CD4-positive, alpha-beta memory T cell (primary cell): ENCODE measurements at places on chromosomes 7 and 10.

DNA sequence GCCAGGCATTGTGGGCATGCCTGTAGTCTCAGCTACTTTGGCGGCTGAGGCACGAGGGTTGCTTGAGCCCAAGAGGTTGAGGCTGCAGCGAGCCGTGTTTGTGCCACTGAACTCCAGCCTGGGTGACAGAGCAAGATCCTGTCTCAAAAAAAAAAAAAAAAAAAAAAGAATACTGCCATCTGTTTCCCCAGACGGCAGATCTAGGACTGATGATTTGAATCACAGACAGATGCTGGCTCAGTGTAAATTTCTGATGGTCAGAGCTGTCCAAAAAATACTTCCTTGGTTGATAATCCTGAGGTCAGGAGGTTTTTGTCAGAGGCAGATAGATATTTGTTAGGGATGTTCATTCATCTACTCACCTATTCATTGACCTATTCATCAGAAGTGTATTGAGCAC is 130.7 kb downstream of the REEP3 start:
- no peak for DNase-seq

- DNase-seq: no peak
These were observed 35.9 kb downstream of the BLNK start for GRCh38 chr10:96235326-96236089.

- no peak for DNase-seq
These were observed 134.8 kb downstream of the PHTF2 start for GRCh38 chr7:77933394-77933793.

- DNase-seq: no peak
These were observed 994.9 kb downstream of the REEP3 start for GRCh38 chr10:64515970-64516699.

DNA sequence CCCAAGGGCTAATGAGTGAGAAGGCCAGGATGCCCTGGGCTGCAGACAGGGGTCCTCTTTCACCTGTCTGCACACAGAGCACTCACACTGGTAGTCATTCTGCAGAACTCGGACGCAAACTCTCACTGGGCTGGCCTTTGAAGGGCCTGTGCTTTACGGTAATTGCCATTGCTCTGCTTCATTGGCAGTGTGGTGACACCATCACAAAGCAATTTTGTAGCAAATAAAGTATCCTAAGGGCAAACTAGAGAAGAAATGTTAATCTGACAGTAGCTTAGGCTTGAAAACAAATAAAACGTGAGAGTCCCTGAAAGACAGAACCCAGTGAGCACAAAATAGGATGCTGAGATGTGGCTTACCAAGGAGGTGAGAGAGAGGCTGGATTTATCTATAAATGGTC is 30.6 kb upstream of the FIGNL1 start:
- DNase-seq: no peak

- DNase-seq: no peak
These were observed 25.6 kb downstream of the SCD start for GRCh38 chr10:100372415-100373297.

- DNase-seq: no peak
These were observed 227.8 kb downstream of the DNAJB6 start for GRCh38 chr7:157564517-157565177.

DNA sequence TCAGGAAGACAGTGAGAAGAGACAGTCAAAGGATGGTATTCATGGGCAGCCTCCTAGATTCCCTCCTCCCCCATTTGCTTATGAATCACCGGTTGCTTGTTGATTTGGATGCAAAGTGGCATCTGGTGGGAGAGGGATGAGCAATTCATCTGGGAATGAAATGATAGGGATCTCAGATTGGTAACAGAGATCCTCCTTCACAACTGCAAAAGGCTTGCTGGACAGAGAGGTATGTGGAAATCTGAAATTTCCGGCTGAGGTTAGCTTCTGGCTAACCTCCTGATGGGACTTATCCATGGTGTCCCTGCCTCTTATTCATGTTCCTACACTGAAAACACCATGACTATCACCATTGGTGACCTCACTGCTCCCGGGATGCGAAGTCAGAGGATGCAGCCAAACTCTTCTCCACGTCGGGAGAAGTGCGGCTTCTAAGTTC is 48.4 kb upstream of the PODXL start:
- DNase-seq: no peak

DNA sequence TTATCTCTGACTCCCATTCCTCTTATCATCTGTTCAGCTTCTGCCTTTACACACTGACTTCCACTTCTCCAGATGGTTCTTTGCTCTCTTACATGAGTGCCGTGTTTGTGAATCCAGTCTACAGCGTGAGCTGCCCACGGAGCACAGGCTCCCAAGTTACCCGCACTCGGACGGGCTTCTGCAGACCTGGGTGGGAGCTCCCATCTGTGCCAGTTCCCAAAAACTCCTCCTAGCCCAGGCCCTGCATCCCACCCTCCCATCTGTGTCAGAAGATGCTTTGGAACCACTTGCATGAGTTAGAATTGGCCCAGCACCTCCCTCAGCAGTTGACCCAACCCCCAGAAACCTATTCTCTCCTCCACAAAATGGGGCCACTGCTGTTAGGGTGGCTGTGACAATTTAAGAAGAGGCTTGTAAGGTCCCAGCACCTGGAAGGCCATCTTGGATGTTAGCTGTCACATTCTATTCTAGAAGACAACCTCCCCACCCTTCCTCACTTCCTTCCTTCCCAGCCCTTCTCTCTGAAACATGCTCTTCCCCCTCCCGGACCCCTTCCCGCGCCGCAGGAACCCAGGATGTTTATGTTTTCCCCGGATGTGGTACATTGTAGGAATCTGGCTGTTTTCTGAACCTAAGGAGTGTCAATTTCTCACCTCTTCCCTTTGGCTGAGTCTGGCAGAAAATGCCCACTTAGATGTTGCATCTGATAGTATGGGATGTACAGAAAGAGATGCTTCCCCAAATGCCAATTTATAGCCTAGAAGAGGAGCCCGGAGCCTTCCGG is 79.2 kb downstream of the CCDC3 start:
- no peak for DNase-seq

- DNase-seq: no peak
These were observed 272.7 kb downstream of the TWIST1 start for GRCh38 chr7:18844735-18845134.

DNA sequence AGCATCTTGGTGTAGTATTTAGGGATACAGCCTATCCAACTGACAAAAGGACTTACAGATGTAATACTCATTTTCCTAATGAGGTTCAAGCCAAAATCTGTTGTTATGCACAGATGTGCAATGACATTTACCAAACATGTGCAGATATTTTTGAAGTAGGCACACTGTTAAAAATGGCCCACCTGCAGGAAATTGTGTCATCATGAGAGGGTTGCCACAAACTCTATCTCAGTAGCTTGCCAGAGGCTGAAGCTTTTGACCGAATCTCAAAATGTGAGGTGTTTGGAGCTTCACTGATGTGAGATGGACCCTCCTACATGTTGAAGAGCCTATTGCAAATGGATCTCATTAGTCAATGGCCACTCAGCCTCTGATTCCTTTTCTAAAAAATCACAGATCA is 89.7 kb upstream of the CSTF2T start:
- DNase-seq: no peak

DNA sequence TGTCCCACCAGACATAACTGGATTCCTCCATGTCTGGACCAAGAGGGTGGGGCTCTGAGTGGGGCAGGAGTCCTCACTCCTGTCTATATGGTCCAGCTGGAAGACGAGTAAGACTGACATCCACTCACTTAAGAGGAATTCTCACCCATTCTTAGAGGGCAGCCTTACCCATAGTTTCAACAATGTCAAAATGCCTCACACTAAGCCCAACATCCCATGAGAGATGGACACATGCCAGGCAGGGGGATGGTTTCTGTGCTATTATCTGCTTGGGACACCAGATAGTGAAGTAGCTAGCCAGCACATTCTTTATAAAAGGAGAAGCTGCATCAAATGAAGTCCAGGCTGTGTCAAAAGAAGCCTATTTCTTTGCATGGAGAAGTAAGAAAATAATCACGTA is 4.7 kb upstream of the LANCL2 start:
- no peak for DNase-seq

- no peak for DNase-seq
These were observed 225.2 kb downstream of the XPNPEP1 start for GRCh38 chr10:109698086-109698485.

DNA sequence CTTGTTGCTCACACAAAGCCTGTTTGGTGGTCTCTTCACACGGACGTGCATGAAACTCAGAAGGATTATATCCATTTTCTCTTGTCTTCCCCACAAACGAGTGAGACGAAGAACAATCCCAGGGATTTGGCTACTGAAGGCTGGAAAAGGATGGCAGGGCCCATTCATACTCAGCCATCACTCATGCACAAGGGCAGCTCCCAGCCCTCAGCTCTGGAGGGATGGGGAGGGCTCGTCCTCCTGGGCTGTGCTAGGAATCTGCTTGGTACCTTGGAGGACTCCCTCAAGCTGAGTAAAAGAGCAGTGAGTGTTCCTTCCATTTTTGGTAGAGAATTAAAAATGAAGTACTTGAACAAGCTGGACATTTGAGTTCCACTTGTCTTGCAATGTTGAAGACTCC is 33.2 kb upstream of the RAB18 start:
- no peak for DNase-seq

DNA sequence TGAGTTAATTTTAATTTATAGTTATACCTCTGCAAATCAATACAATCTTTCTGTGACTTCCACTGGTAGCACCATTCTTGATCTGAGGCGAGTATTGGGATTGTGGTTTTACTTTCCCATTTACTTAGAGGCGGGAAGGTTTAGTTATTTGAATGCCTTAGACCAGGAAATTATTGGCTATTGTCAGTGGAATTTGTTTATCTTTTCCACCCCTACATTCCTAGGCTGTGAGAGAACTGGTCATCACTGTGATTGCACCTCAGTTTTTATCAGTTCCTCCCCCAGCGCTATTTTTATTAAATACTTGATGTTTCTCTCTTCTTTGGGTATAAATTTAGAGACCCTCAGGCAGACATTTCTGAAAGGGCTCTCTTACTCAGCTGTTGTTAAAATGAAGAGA is 29.9 kb downstream of the CDK14 start:
- no peak for DNase-seq

DNA sequence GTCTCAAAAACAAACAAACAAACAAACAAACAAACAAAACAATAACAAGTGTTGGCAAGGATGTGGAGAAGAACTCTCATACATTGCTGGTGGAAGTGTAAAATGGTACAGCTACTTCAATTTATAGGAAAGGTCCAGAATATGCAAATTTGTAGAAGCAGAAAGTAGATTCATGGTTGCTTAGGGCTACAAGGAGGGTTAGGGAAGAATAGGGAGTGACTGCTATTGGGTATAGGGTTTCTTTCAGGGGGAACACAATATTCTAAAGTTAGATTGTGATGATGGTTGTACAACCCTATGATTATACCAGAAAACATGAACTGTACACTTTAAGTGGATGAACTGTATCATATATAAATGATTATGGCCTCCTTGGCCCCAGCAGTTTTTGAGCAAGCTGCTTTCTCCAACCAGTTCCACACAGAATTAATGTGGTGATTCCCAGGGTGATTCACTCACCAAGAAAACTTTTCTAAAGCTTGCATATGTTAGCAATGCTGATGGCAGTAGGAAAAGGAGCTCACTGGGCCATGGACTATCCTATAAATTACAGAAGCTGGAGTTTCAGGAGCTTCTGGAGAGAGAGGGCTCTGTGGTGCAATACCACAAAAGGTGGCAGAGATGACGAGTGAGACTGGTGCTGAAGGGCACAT is 52.8 kb upstream of the KCNIP2 start:
- DNase-seq: no peak

DNA sequence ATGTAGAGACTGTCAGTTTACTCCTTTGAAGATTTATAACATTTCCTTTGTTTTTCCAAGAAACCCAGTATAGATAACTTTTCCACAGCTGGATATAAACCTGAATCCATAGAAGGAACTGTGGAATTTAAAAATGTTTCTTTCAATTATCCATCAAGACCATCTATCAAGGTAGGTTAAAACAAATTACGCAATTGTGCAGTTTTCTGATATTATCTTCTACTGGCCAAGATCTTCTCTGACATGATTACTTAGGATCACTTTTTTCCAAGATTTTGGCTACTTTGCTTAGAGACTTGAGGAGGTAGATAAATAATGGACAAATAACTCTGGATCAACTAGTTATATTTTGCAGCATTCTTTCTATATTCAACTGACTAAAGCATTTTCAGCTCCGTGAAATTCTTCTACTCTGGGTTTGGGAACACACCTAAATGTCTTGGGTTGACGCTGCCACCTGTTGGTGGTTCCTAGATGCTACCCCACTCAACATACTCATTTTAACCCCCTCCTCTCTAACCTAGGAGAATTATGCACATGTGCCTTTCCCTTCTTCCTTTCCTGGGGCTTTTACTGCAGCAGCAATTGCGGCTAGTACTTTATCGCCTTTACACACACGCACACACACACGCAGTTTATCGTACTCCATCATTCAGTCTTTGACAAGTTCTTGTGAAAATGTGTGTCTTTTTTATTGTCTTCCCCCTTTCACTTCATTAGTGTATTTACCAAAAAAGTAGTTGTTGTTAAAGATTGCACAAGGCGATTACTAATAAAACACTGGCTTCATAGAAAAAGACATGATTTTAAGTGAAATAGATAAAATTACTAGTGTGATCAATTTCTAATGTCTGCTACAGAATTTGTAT is 32.7 kb downstream of the ABCB5 start:
- DNase-seq: no peak

GRCh38 chr10:15196021-15196834 is 27.7 kb upstream of the NMT2 start:
- DNase-seq: no peak

DNA sequence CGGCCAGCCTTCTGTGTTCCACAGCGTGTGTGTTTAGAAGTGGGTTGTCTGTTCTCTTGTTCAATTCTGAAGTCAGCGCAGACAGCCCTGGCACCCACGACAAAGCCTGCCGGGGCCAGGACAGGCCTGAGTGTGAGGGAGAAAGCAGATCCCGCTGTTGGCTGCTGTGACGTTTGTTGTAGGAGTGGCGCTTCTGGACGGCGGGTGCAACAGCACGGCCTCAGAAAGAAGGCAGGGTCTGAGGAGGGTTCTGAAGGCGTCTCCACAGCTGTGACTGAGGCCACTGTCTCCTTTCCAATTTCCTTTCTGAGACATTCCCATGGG is 76.2 kb downstream of the VIPR2 start:
- DNase-seq: no peak

- DNase-seq: peak; percentile 29
These were observed 461 bp upstream of the FIGNL1 start for GRCh38 chr7:50450590-50451032.

DNA sequence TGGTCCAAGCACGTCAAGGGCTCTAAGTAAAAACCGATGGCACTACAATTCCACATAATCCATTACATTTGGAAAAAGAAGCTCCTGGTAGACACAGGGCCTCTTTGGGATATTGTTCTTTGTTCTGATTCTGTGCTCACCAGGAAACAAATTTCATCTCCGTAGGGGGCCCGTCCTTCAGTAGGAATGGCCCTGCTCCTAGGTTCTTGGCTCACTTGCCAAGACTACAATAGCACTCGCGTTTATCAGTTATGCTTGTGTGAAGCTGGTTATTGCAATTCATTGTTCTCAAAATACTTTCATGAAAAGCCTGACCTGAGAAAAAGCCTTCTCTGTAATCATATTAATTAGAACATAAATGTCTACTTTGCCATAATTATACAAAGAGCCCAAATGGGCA is 10.3 kb upstream of the ZC3HAV1L start:
- DNase-seq: no peak

- no peak for DNase-seq
These were observed 51.7 kb downstream of the LAMB1 start for GRCh38 chr7:107951172-107951787.
